IMR-90 (cell line): ENCODE measurements at places on chromosomes 12 and 14.

GRCh38 chr14:50954811-50955372, 10.6 kb upstream of the PYGL start:
- peak; percentile 79 for DNase-seq

DNA sequence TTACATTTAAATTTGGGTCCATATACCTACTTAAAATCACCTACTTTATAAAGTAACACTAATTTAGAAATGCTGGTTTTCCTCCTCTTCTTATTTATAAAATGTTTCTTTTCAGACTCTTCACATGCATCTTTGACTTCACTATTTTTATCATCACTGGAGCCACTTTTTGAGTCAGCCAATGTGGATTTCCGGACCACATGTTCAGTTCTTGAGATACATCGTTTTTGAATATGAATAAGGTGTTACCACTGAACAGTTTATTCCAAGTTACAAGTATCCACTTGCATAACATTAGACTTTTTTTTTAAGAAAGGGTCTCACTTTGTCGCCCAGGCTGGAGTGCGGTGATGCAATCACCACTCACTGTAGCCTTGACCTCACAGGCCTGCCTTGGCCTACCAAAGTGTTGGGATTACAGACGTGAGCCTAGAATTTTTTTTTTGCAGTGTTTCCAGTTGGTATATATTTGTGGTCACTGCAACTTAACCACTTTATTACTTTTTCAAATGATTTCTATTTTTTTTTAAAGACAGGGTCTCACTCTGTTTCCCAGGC, 5.7 kb downstream of the FNTB start:
- no peak for DNase-seq

DNA sequence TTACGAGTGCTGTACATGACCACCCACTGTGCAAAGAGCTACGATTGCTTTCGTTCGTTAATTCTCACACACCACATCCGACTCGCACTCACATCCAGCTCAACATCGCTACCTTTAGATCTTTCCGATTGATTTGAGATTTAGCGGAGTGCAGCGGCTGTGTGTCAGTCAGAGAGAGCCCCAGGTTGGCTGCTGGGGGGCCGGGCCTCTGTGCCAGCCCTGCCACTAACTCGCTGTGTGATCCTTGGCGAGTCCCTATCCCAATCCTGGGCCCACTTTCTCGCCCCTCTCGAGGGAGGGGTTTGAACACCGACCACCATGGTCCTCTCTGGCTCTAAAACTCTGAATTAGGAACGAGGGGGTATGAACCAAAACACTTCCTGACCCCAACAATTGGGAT, 8.6 kb downstream of the DLK1 start:
- DNase-seq: no peak

GRCh38 chr12:99619389-99620158, 28.0 kb upstream of the GARIN6 start:
- DNase-seq: peak; percentile 4

GRCh38 chr12:48110691-48111311, 4.9 kb upstream of the SENP1 start:
- no peak for DNase-seq
